ENCODE measurements at places on chromosomes 6 and 20.

DNA sequence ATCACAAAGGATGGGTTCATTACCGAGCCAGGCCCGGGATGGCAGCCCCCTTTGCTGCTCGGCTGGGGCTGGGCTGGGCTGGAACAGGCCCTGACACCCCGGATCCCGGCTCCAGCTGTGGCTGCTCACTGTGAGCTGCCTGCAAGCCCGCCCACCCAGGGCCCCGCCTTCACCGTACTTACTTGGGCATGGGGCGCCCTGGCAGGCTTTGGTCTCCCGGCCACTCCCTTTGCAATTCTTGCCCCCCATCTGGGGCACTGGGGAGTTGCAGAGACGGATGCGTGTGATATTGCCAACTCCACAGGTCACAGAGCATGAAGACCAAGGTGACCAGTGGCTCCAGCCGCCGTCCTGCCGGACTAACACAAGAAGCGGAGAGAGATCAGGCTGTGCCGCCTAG, 16.7 kb downstream of the THBS2 start:
- no peak for DNase-seq

DNA sequence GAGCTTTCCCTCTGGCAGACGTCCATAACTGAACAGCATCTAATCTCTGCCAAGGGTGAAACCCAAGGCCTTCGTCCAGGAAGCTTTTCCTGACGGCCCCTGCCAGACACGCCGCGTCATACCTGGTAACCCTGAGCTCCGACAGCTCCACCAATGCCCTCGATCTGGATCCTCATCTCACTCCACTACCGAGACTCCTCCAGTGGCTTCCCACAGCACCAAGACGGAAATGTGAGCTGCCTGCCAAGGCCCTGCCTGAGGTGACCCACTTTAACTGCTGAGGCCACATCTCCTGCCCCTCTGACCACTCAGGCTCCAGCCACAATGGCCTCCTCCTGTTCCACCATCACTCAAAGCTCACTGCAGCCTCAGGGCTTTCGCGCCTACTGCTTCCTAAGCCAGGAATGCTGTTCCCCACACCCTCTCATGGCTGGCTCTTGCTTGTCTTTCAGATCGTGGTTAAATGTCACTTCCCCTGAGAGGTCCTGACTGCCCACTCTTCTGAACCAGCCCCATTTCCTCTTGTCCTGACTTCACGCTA, 143.2 kb downstream of the PREX1 start:
- no peak for DNase-seq

DNA sequence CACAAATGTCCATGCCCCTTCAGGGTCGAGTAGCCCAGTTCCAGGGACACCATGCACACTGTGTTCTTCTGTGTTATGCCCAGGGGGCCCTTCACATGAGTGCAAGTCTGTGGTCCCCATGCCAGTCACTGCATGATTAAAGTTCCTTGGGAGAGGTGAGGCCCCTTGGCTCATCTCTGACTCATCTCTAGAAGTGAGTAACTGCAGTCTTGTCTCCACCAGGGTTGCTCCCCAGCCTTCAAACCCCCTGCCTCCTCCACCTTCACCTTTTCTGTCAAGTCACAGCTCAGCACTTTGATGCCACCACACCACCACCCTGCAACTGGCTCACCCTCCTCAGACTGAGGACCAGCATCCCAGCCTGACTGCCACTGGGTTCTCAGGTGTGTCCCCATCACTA, 161.7 kb downstream of the UNC5CL start:
- no peak for DNase-seq

- DNase-seq = no peak
These were observed 104.8 kb downstream of the PSMB1 start for GRCh38 chr6:170448317-170448716.

GRCh38 chr20:47319517-47320252, 36.8 kb downstream of the ZMYND8 start:
- DNase-seq = peak; percentile 68

- DNase-seq = no peak
These were observed 60.8 kb upstream of the SSTR4 start for GRCh38 chr20:22974354-22974753.

DNA sequence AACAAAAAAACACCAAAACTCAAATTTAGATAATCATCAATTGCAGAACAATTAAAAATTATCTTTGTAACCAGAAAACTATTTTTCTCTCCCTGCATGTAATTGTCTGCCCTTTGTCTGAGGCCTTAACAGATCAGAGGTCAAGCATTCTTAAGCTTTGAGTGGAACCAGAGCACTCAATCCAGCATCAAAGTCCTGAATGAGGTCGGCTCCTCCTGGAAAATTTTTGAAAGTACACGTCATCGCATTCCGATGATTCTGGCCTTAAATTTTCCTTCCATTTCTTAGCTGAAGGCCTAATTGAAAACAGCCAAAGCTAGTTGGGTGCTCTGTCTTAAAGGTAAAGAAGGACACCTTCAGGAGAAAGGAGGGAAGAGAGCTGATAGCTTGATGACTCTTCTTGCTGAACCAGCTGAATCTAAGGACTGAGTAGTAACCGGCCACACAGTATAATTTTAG, 510.2 kb upstream of the SULF2 start:
- DNase-seq = no peak

GRCh38 chr6:48474830-48475229, 363.8 kb upstream of the PTCHD4 start:
- no peak for DNase-seq

All from progenitor cell of endocrine pancreas (in vitro differentiated cells).